ENCODE measurements at places on chromosomes 4 and X. TPM values are rescaled to one million over a fixed set of nuclear protein-coding genes. Genes with fewer than 3 reads are reported as not detected.

Gene TMEM154
- 9.8 TPM for total RNA-seq

Gene TRPC3
- 0.30 TPM for total RNA-seq

Gene TRAPPC11
- total RNA-seq: 70.9 TPM

Gene CCNB3
- total RNA-seq: 0.30 TPM

Gene GPRASP1
- 3.7 TPM for total RNA-seq

Gene ADH1C
- total RNA-seq: not detected
